ENCODE measurements at places on chromosomes 1 and 21. TPM values are rescaled to one million over a fixed set of nuclear protein-coding genes. Genes with fewer than 3 reads are reported as not detected.

The PLPPR5 gene
- 0.02 TPM for total RNA-seq

The BATF3 gene
- total RNA-seq, result 15.6 TPM

The LAMC1 gene
- 122 TPM for total RNA-seq

The OXCT2 gene
- total RNA-seq, result 4.3 TPM

The FMO4 gene
- total RNA-seq, result 0.87 TPM

DNA sequence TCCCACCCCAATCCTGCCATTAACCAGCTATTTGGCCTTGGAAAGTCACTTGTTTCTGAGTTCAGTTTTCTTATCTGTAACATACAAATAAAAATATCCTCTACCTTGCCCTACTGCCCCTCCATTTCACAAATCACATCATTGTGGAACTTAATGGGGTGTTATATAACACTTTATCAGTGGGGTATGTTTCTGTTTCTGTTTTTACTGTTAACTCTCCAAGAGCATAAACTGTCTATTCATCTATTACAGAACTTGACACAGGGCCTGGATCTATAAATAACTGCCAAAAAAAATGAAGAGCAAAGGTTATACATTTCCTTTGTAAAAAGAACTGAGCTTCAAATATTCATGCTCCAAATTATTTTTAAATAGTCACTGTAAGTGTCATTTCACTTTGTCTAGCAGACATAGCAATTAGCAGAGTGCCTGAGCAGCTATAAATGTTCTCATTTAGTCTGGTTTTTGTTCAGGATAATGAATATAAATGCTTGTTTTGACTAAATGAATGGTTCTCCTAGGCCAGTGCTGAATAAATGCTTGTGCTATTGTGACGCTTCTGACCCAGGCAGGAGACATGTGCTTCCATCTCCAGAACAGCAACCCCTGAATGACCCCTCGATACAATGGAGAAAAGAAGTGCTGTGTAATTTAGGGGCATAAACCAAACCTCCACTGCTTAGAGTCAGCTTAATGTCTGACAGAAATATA, 7.4 kb downstream of the PIGM start:
- DNase-seq, result no peak

- DNase-seq, result no peak
These were observed 50.2 kb upstream of the ACTRT2 start for GRCh38 chr1:2971101-2971501.

- no peak for DNase-seq
These were observed 923.8 kb downstream of the TTLL7 start for GRCh38 chr1:83075107-83075506.

DNA sequence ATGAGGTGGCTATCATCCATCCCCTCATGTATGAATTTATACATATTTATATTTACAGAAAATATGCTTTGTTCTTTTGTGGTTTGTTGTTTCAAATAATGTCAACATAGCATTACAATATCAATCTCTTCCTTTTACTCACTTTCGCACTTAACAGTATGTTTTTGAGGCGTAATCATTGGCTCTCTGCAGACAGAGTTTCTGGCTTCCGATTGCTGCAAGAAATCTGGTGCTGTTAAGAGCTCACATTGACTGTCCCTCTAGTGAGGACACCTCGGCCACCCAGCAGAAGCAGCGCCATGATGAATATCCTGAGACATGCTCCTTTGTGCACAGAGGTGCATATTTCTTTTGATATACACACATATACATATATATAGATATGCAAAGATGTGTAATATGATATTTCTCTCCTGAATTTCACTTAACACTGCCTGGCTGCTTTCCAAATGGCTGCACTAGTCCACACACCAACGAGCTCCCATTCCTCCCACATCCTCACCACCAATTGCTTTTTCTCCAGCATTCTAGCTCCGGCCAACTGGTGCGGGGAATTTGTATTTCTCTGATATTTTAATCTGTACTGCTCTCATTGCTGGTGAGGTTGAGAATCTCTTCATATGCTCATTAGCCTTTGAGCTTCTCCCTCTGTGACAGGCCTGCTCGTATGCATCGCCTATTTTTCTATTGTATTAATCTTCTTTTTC, 248.4 kb downstream of the SIPA1L2 start:
- DNase-seq, result no peak

- no peak for DNase-seq
These were observed 60.3 kb upstream of the JUN start for GRCh38 chr1:58844176-58844575.

- DNase-seq, result peak; percentile 45
These were observed 2.6 kb downstream of the ALPL start for GRCh38 chr1:21511579-21512522.

DNA sequence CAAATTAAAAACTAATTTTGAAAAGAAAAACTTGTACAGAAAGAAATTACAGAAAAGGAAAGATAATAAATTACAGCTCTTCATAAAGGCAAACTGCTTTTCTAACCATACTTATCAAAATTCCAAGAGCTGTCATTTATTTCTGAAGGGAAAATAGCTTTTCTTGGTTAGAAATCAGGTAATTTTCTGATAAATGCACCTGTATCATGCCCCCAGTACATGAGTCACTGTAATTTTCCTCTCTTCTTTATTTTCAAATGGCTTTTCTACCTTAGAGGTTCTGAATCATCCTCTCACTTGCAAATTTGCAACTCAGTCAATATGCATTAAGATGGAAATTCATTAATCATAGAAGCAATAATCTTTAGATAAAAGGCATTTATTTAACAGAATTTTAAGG, 100.1 kb downstream of the SLC35F3 start:
- no peak for DNase-seq

GRCh38 chr1:92851729-92852128, 19.9 kb downstream of the RPL5 start:
- DNase-seq, result no peak

GRCh38 chr1:116147972-116148371, 36.8 kb downstream of the MAB21L3 start:
- DNase-seq, result no peak

GRCh38 chr21:15285556-15285955, 220.8 kb upstream of the NRIP1 start:
- DNase-seq, result peak; percentile 5

- no peak for DNase-seq
These were observed 148.0 kb downstream of the ZZZ3 start for GRCh38 chr1:77534456-77534855.

- DNase-seq, result no peak
These were observed 6.1 kb upstream of the SLC19A2 start for GRCh38 chr1:169491845-169492281.

- no peak for DNase-seq
These were observed 66.4 kb downstream of the MARK1 start for GRCh38 chr1:220594356-220594755.

DNA sequence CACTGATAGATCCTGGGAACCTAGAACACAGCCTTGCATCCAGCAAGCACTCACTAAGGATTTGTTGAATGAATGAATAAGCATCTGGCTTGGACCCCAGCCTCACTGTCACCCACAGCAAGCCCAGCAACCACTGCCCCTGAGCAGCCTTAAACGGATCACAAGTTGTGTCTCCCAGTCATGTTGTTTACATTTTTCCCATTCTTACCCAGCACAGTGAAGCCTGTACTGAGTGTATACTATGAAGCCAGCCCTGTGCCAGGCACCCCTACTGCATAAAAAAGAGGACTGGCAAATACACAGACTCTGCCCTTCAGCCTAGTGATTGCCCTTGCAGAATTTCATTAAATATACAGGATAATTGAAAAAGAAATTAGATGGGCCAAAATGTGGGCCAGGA, 30.2 kb downstream of the RRAGC start:
- no peak for DNase-seq

GRCh38 chr1:37404711-37405110, 69.7 kb upstream of the ZC3H12A start:
- DNase-seq, result no peak

DNA sequence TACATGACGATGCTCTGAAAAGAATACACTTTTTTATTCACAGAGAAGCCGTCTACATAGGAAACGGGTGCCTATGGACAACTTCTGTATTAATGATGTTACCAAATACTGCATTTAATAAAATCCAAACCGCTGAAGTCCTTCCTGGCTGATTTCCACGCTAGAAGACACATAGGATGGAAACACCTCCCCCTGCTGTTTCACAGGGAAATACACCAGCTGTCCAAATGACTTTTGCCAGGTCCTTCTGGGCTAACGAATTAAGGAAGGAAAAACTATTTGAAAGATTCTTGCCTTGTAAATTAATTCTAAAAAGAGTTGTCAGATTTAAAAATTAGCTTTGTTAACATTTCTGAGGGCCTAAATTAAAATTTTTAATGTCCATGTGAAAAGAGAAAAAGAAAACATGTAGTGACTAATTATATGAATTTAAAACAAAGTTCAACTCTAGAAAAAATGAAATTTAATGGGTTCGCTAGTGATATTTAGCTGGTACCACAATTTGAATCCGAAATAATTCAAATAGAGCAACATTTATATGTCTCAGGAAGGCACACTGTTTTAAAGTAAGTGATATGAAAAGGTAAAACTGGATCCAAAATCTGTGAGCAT, 146.0 kb downstream of the RERE start:
- peak; percentile 35 for DNase-seq

- no peak for DNase-seq
These were observed 352.5 kb downstream of the HHAT start for GRCh38 chr1:210681158-210681557.

DNA sequence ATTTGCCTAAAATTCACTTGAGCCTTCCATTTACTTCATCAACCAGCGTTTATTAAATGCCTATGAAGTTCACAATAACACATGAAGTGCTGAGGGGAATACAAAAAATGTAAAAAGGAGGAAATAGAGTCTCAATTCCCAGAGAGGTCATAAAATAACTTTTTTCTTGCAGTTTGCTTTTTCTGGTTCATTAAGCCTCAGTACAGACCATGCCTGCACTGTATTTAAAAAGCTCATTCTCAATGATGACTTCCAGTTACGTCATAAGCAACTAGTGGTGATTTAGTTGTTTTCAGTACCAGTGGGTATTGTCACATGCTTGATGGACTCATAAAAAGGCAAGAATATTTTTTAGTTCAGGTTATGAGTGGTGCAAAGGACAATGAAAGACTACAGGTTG, 160.1 kb upstream of the UBE2U start:
- DNase-seq, result no peak

Data from SJCRH30 (cell line).